ENCODE measurements at places on chromosomes 2 and 18.
A peak's percentile ranks its signal among the peaks of the same experiment; 100 is the strongest.

DNA sequence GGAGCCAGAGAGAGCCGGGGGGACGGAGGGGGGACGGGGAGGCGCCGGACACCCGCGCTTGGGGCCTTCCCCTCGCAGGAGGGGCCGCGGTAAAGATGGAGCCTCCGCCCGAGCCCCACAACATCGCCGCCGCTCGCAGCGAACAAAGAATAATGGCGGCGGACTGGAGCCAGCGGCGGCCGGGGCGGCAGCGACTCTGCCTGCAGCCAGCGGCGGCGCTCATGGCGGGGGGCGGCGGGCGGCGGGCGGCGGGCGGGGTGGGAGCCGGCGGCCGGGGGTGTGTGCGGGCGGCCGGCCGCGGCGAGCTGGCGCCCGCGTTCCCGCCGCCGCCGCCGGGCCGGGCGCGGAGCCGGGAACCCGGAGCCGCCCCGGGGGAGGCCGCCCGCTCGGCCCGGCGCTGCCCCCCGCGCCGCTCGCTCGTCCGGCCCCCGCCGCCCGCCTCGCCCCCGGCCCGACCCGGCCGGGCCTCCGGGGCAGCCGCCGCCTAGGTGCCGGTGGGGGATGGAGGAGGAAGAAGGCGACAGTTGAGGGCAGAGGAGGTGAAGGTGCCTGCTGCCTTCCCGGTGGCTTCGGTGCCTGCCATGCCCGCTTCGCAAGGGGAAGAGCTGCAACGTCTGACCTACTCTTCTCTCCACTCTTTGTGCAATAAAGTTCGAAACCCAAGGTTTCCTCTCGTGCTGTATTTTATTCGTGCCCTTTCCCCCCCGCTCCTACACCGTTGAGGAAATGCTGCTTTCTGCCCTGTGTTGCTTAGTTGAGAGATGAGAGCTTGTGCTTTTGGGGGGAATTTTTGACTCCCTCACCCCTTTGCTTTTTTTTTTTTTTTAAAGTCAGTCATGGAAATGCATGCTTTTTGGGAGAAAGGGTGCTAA lies 634 bp downstream of the CREB1 start:
- DNase-seq, result peak; percentile 71

DNA sequence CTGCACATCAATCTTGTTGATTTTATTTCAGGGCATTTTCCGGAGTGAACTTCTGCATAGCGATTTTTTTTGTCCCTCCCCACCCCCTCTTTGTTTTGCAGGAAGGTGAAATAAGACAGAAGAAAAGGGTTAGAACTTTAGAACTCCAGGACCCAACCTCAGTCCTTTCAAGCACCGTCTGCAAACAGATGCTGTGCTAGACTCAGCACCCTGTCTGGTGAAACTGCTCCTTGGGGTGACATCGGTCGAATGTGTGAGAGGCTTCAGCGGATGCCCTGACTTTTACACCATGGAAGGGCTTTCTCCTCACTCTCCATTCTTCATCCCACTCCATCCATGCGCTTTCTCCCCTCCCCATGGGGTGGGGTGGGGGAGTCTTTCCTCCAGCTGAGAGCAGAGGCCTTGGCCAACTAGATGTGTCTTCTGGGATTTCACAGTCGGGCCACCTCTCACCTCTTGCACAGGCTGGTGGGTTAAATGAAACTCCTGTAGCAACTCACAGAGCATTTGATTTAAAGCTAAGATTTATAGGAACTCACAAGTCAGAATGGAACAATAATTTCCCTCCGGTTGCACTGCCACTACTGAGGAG lies 43.3 kb upstream of the EDAR start:
- DNase-seq, result no peak

- no peak for DNase-seq
Observed at GRCh38 chr18:5420906-5421305, 122.9 kb downstream of the EPB41L3 start.

GRCh38 chr2:181972431-181973170 lies 13.1 kb upstream of the PPP1R1C start:
- no peak for DNase-seq

DNA sequence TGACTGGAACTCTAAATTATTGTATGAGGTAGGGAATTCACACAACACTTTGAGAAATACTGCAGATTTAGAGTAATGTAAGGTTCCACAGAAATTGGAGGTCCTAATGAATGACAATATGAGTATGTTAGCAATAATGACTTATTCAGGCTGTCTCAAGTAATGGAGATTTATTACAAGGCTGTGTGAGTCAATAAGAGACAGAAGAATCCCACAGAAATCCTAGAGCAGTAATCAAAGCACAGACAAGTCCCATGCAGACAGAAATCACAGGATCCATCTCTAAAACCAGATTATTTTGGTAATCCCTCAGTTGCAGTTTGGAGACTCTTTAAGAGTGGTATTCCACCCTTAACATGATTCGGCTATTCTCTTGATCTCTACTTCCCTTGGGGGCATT lies 83.6 kb downstream of the FAM161A start:
- DNase-seq, result no peak

DNA sequence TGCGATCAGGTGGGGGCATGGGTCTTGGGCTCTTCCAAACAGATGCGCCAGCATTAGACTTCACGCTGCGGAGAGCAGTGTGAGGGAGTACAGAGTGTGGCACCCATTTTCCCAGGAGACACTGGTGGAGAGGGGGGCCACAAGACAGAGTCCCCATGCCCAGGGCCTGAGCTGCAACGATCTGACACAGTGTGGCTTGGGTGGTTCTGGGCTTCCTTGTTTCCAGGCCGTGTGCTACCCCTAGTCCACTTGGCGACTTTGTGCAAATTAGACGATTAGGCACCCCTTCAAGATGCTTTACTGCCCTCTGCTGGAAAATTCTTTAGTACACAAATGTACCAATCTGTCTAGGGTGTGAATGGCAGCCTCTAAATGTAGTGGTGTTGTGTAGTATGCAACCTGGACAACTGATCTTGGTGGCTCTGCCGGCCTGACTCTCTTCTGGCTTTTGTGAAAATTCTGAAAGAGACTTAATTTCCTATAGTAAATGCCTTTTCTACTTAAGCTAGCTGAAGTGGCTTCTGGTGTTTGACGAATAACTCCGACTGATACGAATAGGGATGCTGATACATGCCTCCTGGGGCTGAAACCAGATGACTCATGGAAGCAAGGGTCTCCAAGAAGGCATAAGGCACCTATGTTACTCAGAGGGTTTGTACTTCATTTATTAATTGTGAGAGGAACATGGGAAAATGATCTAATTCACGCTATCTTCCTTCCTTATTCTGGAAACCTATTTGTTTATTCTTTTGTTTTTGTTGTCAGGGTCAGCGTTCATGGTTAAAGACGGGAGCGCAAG lies 92.3 kb upstream of the SMAD2 start:
- peak; percentile 82 for DNase-seq

DNA sequence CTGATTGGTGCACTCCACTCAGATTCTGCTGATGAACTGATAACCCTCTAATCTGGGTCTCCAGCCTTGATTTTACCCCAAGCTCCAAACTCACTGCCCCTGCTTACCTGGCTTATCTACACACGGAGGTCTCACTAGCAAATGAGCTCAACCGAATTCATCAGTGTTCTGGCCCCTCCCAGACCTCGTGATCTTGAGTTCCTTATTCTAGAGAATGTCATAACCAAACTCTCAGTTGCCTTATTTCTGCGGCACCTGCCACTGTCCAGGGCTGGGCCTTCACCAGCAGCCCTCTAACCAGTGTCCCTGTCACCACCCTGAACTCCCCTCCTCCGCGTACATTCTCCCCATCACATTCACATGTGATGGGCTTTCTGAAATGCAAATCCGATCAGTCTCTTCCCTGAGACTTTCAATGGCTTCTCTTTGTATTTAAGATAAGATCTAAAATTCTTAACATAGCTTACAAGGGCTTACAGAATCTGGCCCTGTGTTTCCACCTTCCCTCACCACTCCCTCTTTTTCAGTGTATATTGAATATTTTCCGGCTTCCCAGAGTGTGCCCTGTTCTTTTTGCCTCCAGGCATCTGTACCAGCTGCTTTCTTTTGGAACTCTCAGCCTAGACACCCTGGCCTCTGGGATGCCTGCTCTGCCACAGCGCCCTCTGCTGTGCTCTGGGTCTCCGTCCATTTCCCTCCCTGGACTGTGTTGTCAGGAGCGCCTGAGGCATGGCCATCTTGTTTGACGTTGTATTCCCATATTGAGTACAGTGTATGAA lies 31.1 kb downstream of the NAB1 start:
- peak; percentile 60 for DNase-seq

GRCh38 chr2:195722075-195722474 lies 65.0 kb downstream of the SLC39A10 start:
- DNase-seq, result no peak

- peak; percentile 31 for DNase-seq
Observed at GRCh38 chr2:9205486-9205885, 1.1 kb upstream of the ASAP2 start.
